Activated T-helper 2 cell treated with anti-CD3 and anti-CD28 coated beads, Interferon-gamma antibody, Interleukin-2, Interleukin-4, amounts not matched to agents 10 μg/mL and 5 μg/mL and 100 μg/mL, durations not matched to agents 14 hours and 24 hours and 36 hours (primary cell): ENCODE measurements at places on chromosomes 6 and 20.

DNA sequence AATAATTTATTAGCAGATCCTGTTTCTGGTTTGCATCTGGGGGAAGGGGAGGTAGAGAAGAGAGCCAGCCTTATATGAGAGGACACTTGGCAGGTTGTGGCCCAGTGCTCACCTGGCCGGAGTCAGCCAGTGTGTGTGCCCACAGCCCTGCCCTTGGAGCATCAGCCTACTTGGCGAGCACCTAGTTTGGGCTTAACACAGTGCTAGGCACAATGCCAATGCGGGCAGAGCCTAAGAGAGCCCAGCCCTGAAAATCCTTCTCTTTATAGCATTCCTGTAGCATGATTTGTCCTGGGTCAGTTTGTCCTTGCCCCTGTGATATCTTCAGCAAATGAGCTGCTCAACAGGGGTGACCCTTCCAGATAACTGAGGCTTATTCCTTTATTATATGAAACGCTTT, 73.0 kb downstream of the SLX4IP start:
- peaks cover 41% of the 10 kb centered on the region for H3K4me1 ChIP-seq
- no peak overlapping the region for H3K4me3 ChIP-seq

DNA sequence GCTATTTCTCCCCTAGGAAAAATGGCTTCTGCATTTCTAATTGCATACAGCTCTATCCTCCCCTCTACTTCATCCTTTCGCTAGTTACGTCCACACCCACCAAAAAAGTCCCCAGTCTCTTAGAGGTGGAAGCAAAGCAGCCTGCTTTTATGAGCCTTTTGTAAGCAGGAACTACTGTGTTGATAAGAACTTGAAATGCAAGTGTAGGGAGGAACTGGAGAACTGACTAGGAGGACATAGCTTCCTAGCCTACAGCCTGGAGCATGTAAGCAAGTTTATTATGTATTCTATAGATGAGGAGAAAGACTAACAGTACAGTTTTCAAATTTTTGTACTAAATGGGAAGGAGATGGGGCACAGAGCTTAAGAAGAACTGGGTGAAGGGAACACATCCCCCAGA, 10.3 kb downstream of the ARHGAP18 start:
- no peaks in the 10 kb centered on the region for H3K27me3 ChIP-seq
- no peak overlapping the region for H3K27ac ChIP-seq
- H3K4me3 ChIP-seq: no peak overlapping the region
- peaks cover 55% of the 10 kb centered on the region for H3K4me1 ChIP-seq
- peaks cover 6% of the 10 kb centered on the region for H3K36me3 ChIP-seq

DNA sequence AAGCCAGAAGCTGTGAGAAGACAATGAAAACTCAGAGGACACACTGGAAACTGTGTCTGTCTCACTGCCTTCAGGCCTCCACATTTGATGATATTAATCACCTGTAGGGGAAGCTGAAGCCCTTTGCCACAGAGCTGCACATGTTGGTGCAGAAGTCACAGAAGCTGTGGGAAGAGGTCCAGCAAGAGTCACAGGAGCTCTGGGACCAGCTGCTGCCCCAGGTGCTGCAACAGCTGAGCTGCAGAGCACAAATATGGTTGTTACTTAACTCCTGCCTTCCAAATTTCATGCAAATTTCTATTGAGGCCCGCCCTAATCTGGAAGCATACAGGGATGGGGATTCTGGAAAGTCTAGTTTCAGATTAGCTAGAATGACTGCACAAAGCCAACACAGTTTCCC, 169.3 kb downstream of the OGFRL1 start:
- no peaks in the 10 kb centered on the region for H3K36me3 ChIP-seq
- no peaks in the 10 kb centered on the region for H3K4me1 ChIP-seq
- H3K27ac ChIP-seq: no peak overlapping the region
- H3K4me3 ChIP-seq: no peak overlapping the region
- no peaks in the 10 kb centered on the region for H3K27me3 ChIP-seq

- no peak within 1 kb of the TSS for H3K27ac ChIP-seq
- no peaks in the 10 kb centered on the region for H3K36me3 ChIP-seq
- peaks cover 7% of the 10 kb centered on the region for H3K27me3 ChIP-seq
Measured at GRCh38 chr20:45701873-45702272, at the start of gene WFDC13. Gene WFDC13, plus strand, starts transcription at chr20:45702038. Its CDS starts 86 bp downstream, at chr20:45702124.

DNA sequence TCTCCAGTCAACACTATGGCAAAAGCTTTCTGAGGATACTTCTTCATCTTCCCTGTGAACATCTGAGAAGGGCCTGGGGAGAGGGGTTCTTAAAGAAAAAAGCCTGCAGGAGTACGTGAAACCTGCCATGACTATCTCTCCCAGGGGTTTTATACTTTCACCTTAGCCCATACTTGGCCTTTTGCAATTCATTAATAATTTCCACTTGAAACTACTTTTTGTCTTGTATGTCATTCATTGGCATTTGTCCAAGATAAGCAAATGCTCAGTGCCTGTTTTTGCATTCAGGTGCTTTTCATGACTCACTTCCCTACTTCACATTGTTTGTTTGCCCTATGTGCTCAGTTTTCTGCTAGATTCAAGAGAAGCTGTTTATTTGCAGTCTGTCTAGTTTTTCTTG, 580.3 kb upstream of the GJE1 start:
- H3K27ac ChIP-seq: no peak overlapping the region
- peaks cover 7% of the 10 kb centered on the region for H3K4me1 ChIP-seq
- no peak for DNase-seq
- H3K27me3 ChIP-seq: peaks cover 3% of the 10 kb centered on the region
- H3K4me3 ChIP-seq: no peak overlapping the region
- no peaks in the 10 kb centered on the region for H3K36me3 ChIP-seq

DNA sequence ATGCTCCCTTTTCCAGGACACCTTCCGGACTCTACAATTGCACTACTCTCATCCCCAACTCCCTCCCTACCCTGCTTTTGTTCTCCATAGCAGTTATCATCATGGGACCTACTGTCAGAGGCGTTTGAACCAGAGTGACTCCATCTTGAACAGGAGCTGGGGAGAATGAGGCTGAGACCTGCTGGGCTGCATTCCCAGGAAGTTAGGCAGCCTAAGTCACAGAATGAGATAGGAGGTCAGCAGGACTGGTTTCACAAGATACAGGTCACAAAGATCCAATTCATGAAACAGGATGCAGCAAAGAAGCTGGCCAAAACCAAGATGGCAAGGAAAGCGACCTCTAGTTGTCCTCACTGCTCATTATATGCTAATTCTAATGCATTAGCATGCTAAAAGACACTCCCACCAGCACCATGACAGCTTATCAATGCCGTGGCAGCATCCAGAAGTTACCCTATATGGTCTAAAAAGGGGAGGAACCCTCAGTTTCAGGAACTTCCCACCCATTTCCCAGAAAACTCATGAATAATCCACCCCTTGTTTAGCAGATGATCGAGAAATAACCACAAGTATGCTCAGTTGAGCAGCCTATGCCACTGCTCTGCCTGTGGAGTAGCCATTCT, 15.6 kb downstream of the SLC13A3 start:
- peaks cover 6% of the 10 kb centered on the region for H3K4me1 ChIP-seq
- no peak overlapping the region for H3K4me3 ChIP-seq
- H3K27ac ChIP-seq: no peak overlapping the region
- DNase-seq: no peak
- no peaks in the 10 kb centered on the region for H3K36me3 ChIP-seq

GRCh38 chr6:43491750-43492661, 14.6 kb downstream of the TJAP1 start:
- H3K27me3 ChIP-seq: no peaks in the 10 kb centered on the region
- DNase-seq: no peak
- no peak overlapping the region for H3K4me3 ChIP-seq
- no peak overlapping the region for H3K27ac ChIP-seq

- no peak overlapping the region for H3K4me3 ChIP-seq
- peaks cover 5% of the 10 kb centered on the region for H3K27me3 ChIP-seq
- H3K4me1 ChIP-seq: no peaks in the 10 kb centered on the region
- H3K27ac ChIP-seq: no peak overlapping the region
- no peak for DNase-seq
Measured at GRCh38 chr6:89200706-89201215, 16.4 kb downstream of the GABRR1 start.

DNA sequence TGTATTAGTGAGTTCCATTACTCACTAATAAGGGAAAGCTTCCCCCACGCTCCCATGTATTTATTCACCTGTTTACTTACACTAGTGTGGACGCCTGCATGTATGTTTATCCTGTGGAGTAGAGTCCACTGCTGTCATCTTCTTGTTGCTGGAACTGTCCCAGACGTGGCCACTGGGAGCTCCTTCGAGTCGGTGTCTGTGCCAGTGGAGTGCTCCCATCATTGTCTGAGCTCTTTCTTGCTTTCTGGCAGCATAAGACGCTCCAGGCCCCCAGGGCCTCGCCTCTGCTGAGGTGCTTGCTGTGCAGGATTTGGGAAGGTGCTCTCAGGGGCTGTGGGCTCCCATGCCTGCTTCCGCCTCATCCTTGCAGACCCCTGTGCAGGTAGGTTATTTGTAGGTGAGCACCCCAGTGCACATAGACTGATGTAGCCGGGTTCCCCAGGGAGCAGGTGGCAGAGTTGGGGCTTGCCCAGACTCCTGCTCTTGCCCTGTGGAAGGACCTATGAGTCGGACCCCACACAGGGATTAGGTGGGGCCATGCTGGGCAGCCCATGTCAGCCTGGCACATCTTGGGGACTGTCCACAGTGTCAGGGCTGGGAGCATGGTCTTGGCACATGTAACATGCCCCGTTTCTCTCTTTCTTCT, 16.6 kb downstream of the PHACTR3 start:
- no peaks in the 10 kb centered on the region for H3K36me3 ChIP-seq
- H3K4me1 ChIP-seq: no peaks in the 10 kb centered on the region
- peaks cover 2% of the 10 kb centered on the region for H3K27me3 ChIP-seq
- no peak overlapping the region for H3K27ac ChIP-seq

- H3K4me3 ChIP-seq: no peak overlapping the region
- H3K4me1 ChIP-seq: peaks cover 21% of the 10 kb centered on the region
- no peaks in the 10 kb centered on the region for H3K36me3 ChIP-seq
- H3K27me3 ChIP-seq: peaks cover 35% of the 10 kb centered on the region
- no peak for DNase-seq
- H3K27ac ChIP-seq: no peak overlapping the region
Measured at GRCh38 chr6:37788259-37788658, 31.3 kb upstream of the ZFAND3 start.
